Skeletal muscle tissue (tissue), 5 donors: ENCODE measurements at places on chromosomes 11 and 22. TPM values are rescaled to one million over a fixed set of nuclear protein-coding genes. Genes with fewer than 3 reads are reported as not detected.

DCDC1 gene
- not detected for total RNA-seq

OR5B21 gene
- not detected for total RNA-seq

FAT3 gene
- total RNA-seq, result 13.6 TPM

FAM180B gene
- total RNA-seq, result 2.1 TPM

CRACR2B gene
- total RNA-seq, result 5.7 TPM

ST14 gene
- 0.52 TPM for total RNA-seq

KRTAP5-8 gene
- total RNA-seq, result not detected

SLC29A2 gene
- total RNA-seq, result 4.2 TPM

DDTL gene
- total RNA-seq, result 3.7 TPM

WBP2NL gene
- total RNA-seq, result 1.6 TPM

ART1 gene
- 2.1 TPM for total RNA-seq

MUC6 gene
- not detected for total RNA-seq

OR52I2 gene
- total RNA-seq, result not detected

OR4D5 gene
- 0.52 TPM for total RNA-seq

PGA5 gene
- total RNA-seq, result not detected

MS4A2 gene
- under 0.01 TPM for total RNA-seq

GGT5 gene
- total RNA-seq, result 2.1 TPM

USH1C gene
- not detected for total RNA-seq

BDNF gene
- 1.0 TPM for total RNA-seq

DEUP1 gene
- not detected for total RNA-seq

OR10S1 gene
- not detected for total RNA-seq

UPK3A gene
- total RNA-seq, result not detected

MUC5AC gene
- total RNA-seq, result under 0.01 TPM

FIBIN gene
- total RNA-seq, result 42.8 TPM

TEX54 gene
- not detected for total RNA-seq

TRIM49B gene
- not detected for total RNA-seq

SLC22A9 gene
- not detected for total RNA-seq

DKK3 gene
- 56.4 TPM for total RNA-seq

HEPHL1 gene
- total RNA-seq, result under 0.01 TPM

TBX1 gene
- 4.2 TPM for total RNA-seq

PACSIN3 gene
- total RNA-seq, result 127 TPM

MOGAT2 gene
- 0.52 TPM for total RNA-seq

CALCA gene
- not detected for total RNA-seq

OR8G5 gene
- total RNA-seq, result 0.52 TPM

TNNI2 gene
- 2,937 TPM for total RNA-seq

ZFP91 gene
- total RNA-seq, result 27.7 TPM

CNTN5 gene
- 10.4 TPM for total RNA-seq

BTG4 gene
- not detected for total RNA-seq

CARD10 gene
- total RNA-seq, result 5.7 TPM

OR10D3 gene
- total RNA-seq, result 0.52 TPM

NCF4 gene
- 6.8 TPM for total RNA-seq

OR5B12 gene
- total RNA-seq, result not detected

SLCO2B1 gene
- 9.4 TPM for total RNA-seq

CHADL gene
- total RNA-seq, result 2.1 TPM

NAV2 gene
- total RNA-seq, result 43.3 TPM

TBX10 gene
- total RNA-seq, result not detected

PPP1CA gene
- 163 TPM for total RNA-seq

TMEM191C gene
- total RNA-seq, result under 0.01 TPM

IL18 gene
- total RNA-seq, result 0.52 TPM

SLC22A25 gene
- total RNA-seq, result not detected

GLYATL2 gene
- 0.52 TPM for total RNA-seq

ALKBH3 gene
- total RNA-seq, result 25.6 TPM

ISX gene
- total RNA-seq, result not detected

MAJIN gene
- total RNA-seq, result not detected
